HuH-7 (cell line): ENCODE measurements at places on chromosomes 3 and 15.
A peak's percentile ranks its signal among the peaks of the same experiment; 100 is the strongest.

DNA sequence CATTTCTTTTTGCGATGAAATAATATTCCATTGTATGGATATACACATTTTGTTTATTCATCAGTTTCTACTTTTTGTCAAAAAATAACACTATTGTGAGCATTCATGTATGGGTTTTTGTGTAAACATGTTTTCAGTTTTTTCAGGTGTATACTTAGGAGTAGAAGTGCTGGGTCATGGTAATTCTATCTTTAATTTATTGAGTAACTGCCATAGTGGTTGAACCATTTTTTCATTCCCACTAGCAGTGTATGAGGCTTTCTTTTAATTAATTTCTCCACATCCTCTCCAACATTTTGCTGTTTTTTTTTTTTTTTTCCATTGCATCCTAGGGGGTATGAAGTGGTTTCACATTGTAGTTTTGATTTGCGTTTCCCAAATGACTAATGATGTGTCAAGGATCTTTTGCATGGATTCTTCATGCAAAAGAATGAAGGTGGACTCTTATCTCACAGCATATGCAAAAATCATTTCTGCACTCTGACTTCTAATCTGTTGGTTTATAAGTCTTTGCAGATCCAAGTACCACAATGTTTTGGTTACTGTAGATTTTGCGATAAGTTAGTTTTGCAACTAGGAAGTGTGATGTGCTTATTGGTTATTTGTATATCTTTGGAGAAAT, 12.6 kb downstream of the ATP2C1 start:
- DNase-seq = no peak

DNA sequence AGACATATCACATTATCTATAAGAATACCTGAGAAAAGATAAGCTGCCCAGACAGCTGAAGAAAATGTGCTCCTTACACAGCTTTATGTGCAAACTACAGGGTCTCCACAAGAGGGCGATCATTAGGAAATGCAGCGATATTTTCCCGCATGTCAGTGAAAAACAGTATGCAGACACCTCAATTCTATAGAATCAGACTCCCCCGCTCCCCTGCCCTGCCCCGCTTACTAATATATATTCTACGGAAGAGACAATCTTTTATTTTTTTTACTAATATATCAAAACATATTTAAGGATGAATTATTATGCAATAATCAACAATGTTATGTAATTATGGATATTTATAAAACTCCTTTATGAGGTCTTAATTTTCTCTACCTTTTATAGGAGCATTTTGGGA, 681.3 kb downstream of the ROBO1 start:
- DNase-seq = peak; percentile 0

DNA sequence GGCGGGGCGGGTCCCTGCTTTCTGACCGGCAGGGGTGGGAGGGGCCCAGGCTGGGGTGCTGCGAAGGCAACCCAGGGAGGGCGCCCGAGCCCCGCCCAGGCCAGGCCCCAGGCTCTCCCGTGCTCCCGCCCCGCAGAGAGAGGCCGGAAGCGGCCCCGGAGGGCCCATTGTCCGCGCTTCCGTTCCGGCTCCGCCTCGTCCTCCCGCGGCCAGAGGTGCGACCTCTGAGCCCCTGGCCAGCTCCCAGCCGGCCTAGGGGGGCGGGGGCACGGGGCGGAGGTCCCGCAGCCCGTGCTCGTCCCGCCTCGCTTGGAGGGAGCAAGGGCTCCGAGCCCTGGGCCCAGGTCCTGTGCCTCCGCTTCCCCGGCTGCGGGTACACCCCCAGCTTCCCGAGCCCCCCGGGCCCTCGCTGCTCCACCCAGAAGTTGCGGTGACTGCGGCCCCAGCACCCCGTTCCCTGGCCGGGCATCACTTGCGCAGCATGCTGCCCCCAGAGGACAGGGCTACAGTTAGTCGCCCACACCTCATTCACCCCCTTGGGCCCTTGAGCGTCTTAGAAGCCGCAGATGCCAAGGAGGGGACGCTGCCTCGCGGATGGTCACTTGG, 20.4 kb upstream of the PLXND1 start:
- peak; percentile 98 for DNase-seq

DNA sequence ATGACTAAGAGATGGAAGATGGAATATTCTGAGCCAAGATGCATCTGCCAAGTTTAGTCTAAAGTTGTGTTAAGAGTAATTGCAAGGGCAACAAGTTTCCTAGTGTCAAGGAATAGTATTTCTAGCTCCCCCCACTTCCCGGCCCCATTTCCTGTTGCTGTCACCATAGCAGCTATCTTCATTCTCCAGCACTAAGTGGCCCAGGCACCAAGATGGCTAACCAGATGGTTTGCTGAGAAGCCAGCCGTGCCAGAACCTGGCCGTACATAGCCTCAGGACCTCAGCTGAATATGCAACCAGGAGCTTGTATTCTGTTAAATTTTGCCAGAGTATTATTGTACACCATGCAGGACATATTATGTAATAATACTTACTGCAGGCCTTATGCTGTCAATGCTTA, 108.8 kb upstream of the UMPS start:
- no peak for DNase-seq

- peak; percentile 54 for DNase-seq
Measured at GRCh38 chr3:17032407-17033034, 147.8 kb downstream of the PLCL2 start.

DNA sequence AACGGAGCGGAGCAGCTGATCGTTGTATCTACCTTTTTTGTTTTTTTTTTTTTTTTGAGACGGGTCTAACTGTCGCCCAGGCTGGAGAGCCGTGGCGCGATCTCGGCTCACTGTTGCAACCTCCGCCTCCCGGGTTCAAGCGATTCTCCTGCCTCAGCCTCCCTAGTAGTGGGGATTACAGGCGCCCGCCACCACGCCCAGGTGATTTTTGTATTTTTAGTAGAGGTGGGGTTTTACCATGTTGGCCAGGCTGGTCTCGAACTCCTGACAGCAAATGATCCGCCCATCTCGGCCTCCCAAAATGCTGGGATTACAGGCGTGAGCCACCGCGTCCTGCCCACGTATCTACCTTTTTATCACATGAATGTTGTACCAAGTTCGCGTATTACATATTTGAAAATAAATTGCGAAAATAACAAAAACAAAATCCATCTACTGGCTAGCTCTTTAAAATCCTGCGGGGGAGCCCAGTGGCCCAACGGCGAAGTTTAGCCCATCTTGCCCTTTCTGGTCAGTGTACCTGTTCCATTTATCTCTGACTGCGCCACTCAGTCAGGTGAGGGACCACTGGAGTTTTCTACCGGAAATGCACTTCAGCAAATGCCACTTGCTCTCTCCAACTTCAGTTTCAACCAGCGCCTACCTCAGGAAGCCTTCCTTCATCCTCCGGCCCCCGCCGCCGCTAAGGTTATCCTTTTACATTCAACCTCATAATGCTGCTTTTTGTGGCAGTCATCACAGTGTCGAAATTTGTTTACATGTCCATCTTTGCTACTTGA, 1.2 kb upstream of the EIF3J start:
- peak; percentile 20 for DNase-seq

GRCh38 chr3:38757721-38758120, 58.3 kb downstream of the SCN10A start:
- DNase-seq = no peak

DNA sequence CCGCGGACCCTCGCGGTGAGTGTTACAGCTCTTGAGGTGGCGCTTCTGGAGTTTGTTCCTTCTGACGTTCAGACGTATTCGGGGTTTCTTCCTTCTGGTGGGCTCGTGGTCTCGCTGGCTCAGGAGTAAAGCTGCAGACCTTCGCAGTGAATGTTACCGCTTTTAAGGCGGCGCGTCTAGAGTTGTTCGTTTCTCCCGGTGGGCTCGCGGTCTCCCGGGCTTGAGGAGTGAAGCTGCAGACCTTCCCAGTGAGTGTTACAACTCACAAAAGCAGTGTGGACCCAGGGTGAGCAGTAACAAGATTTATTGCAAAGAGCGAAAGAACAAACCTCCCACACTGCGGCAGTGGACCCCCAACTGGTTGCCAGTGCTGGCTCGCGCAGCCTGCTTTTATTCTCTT, 177.1 kb downstream of the UACA start:
- no peak for DNase-seq

DNA sequence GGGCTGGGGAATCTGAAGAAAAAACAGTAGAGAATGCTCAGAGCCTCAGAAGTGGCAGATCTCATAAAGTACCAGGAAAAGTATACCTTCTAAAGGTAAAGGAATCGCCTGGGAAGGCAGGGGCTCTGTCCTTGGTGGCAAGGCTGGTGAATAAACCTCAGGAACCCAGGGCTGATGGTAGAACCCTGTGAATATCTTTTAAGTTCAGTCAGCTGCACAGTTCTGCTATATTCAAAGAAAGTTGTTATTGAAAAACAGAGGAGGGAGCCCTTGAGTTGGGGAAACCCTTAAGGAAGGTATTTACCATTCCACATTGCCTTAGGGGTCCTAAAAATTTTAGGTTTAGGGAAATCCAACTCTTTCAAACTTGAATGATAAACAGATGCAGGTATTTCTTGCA, 31.2 kb downstream of the ZPLD1 start:
- DNase-seq = no peak

DNA sequence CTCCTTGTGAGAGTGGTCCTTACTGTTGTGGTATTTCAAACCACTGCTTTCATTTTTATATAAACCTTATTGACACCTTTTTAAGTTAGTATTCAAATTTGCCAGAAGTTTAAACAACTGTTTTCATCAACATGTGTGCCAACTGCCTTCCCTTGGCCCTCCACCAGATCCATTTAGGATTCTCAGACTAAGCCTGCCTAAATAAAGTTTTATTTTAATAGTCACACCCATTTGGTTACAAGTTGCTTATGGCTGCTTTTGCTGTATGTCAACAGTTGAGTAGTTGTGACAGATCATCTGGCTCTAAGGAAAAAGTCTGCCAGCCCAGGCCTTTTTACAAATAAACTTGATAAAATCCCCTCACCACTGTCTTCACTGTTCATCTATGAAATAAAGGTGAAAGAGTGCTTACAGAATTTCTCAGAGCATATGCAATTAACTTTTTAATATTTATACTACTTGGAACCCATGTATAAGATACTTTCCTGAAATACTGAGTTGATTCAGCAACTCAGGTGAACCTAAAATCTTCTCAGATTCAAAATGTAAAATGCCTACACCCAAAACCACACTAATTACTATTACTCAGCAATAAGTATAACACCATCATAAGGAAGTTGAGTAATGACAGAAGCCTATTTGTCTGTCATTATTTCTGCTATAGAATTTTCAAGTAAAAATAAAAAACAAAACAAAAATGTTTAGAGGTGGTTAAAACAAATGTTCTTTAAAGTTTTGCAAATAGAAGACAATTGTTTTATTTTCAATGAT, 35.1 kb downstream of the PEAK1 start:
- DNase-seq = no peak

GRCh38 chr3:68239542-68239941, 585.1 kb upstream of the SUCLG2 start:
- no peak for DNase-seq

- peak; percentile 1 for DNase-seq
Measured at GRCh38 chr3:159273608-159274007, 471.8 kb downstream of the MFSD1 start.

DNA sequence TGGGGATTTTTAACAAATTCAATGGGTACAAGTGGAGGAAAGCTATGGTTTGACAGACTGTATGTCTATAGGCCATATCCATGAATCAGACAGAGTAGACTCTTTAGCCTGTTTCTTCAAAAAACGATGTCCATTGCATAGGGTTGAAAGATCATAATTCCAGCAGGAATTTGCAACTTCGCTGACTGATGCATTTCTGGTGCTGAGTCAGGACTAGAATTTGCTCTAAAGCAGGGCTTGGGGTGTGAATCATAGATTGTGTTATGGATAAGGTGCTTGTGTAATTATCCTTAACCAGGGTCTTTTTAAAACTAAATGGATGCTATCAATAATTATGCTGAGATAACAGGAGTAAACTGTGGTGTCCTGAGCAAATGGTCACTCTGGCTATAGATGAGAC, 200.4 kb upstream of the TBC1D5 start:
- no peak for DNase-seq

- DNase-seq = no peak
Measured at GRCh38 chr15:41810651-41811431, 17.1 kb upstream of the JMJD7 start.

GRCh38 chr15:74242441-74243185, 6.5 kb downstream of the CCDC33 start:
- DNase-seq = no peak

DNA sequence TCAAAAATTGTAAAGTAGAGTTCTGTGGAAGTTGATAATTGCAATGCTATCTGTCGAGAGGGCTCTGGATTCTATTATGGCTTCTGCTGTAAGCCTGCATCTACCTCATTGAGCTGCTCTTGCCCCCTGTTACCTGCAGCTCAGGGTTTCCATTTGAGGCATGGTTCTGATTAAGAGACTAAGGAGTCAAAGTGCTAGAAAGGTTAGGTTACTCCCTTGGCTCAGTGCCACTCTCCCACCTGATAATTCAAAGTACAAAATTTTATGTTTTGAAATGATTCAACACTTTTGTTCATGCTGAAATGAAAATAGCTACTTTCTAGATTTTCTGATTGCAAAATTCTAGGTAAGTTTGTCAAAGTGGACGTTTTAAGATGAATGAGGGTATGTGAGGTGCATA, 220.5 kb upstream of the SATB1 start:
- no peak for DNase-seq

- DNase-seq = no peak
Measured at GRCh38 chr3:173988909-173989308, 591.4 kb downstream of the NLGN1 start.

DNA sequence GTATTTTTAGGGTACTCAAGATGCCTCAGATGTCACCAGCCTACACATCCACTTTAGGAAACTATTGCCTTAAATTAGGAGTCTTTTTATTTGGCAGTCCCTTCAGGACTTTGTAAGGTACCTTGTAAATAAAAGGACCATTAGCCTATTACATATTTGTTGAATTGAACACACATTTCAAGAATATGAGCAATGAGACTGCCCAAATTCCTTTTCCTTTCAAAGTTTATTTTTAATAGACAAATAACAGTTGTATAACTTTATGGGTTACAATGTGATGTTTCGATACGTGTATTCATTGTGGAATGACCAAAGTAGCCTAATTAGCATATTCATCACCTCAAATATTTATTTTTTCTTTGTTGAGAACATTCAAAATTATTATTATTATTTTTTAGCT, 176.7 kb upstream of the PDZRN3 start:
- no peak for DNase-seq

DNA sequence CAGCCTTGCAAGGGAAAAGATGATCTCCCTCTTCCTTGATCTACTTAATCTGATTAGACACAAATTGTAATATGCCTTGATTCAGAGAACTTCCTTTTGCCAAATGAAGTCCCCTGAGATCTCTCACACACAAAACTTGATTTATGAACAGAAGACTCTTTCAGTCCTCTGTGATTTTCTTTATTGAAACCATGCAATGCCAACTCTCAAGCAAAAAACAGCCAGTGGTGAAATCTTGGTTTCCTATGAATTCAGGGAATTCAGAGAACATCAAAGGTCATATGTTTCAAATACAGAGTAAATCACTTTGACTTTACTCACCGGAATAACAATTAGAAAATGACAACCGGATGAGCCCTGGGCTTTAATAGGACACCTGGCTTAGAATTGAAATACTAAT, 211.7 kb downstream of the ABHD5 start:
- no peak for DNase-seq

GRCh38 chr3:164352991-164353390, 725.3 kb downstream of the SI start:
- no peak for DNase-seq
